Esophagus squamous epithelium (tissue), 5 donors: ENCODE measurements at places on chromosomes 6 and 20.

GRCh38 chr6:55560290-55560885 lies 18.6 kb downstream of the HMGCLL1 start:
- no peak for DNase-seq

GRCh38 chr6:42742116-42742894 lies 3.6 kb downstream of the TBCC start:
- no peak for DNase-seq

GRCh38 chr6:122284848-122285247 lies 114.6 kb upstream of the HSF2 start:
- DNase-seq: no peak

GRCh38 chr20:44790638-44791393 lies 19.5 kb downstream of the RIMS4 start:
- no peak for DNase-seq

- no peak for DNase-seq
Observed at GRCh38 chr20:21808863-21809664, 103.6 kb downstream of the PAX1 start.

DNA sequence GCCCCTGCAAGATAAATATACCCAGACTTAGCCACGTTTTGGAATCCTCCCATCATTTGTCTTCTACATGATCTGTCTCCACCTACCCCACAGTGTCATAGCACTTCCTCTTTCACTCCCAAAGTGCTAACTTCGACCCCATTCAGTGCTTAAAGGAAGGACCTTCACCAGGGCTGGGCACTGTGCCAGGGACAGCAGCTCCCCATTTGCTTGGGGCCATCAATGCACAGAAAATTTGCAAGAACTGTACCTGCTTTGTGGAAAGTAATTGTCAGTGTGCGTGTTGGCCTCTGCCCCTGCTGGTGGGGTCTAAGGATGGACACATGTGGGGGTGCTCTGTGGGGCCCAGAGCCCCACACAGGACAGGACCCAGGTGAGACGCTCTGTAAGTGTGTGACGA lies 5.2 kb upstream of the BPIFA2 start:
- DNase-seq: no peak

- DNase-seq: no peak
Observed at GRCh38 chr6:110044096-110044495, 66.0 kb downstream of the GPR6 start.
